ENCODE measurements at places on chromosomes 5 and 9. TPM values are rescaled to one million over a fixed set of nuclear protein-coding genes. Genes with fewer than 3 reads are reported as not detected.
A peak's percentile ranks its signal among the peaks of the same experiment; 100 is the strongest.

DNA sequence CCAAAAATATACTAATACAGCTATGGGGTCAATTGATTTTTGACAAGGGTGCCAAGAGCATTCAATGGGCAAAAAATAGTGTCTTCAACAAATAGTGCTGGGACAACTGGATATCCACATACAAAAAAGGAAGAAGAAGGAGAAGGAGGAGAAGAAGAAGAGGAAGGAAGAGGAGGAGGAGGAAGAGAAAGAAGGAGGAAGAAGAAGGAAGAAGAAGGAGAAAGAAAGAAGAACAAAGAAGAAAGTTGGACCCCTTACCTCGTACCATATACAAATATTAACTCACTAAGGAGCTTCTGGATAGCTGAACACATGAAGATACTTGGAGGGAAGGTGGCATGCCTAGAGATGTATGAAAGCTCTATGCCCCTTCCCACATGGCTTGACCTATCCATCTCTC lies 17.2 kb upstream of the DELE1 start:
- DNase-seq: no peak

DNA sequence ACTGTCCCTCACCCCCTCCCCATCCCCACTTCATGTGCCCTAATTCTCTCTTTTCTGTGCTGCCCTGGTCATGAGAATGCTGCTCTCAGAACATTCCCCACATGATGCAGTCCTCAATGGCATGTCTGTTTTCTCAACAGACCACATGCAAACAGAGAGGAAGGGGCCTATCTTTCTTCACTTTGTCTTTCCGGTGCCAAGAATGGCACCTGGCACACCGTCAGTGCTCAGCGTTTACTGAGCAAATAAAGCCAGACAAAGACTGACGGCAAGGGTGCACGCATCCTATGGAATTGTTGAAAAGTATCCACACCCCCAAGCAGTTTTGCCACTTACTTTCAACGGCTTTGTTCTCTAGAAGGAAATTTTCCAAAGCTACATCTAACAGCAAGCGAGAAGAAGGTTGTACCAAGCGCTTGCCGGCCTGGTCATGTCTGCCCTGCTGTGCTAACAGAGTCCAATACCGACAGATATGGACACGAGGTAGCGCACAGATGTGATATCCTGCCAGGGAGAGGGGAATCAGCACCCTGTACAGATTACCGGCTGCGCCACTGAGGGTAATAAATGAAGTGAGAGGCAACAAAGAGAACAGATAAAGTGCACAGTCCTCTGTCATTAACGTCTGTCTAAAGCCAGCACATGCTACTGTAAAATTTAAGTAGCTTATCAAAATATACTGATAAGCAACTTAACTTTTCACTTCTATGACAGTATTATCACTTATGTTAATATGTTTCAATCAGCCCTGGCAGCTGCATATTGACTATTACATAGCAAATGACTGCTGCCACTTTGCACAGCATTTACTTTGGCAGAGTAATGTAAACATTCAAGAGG lies 251.7 kb downstream of the DENND1A start:
- no peak for DNase-seq

- DNase-seq: no peak
Measured at GRCh38 chr5:54009828-54010227, 300.5 kb downstream of the ARL15 start.

- DNase-seq: no peak
Measured at GRCh38 chr9:97773723-97774122, 76.6 kb upstream of the XPA start.

- no peak for DNase-seq
Measured at GRCh38 chr5:35308421-35308820, 78.1 kb upstream of the PRLR start.

- no peak for DNase-seq
Measured at GRCh38 chr9:68852941-68853340, 147.9 kb downstream of the PIP5K1B start.

DNA sequence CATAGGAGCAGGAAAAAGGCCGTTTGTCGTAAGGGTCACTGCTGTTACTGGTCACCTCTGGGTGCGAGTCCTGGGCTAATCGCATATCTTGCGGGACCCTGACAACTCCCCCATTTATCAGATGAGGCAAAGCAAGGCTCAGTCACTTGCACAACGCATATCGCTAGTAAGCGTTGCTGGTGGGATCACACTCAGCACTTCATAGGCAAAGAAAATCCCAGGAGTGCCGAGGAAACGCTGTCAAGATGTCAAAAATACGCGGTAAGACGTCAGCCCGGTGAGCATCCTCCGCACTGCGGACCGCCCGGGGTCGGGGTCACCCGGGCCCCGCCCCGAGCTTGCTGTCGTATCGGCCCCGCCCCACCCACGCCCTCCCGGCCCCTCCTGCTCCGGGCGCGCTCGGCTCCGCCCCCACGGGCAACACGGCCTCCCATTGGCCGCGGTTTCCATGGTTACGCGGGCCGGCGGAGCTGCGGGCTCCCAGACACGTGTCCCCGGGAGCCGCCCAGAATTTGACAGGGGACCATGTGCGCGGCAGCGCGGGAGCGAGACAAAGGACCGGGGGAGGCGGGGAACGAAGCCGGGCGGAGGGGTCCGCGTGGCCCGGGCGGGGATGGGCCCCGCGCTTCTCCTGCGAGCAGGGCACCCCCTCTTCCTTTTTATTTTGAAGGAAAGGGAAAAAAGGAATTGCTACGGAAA lies 80.2 kb upstream of the IER5L start:
- DNase-seq: peak; percentile 70

GRCh38 chr5:136064510-136064909 lies 35.7 kb downstream of the TGFBI start:
- DNase-seq: no peak

DNA sequence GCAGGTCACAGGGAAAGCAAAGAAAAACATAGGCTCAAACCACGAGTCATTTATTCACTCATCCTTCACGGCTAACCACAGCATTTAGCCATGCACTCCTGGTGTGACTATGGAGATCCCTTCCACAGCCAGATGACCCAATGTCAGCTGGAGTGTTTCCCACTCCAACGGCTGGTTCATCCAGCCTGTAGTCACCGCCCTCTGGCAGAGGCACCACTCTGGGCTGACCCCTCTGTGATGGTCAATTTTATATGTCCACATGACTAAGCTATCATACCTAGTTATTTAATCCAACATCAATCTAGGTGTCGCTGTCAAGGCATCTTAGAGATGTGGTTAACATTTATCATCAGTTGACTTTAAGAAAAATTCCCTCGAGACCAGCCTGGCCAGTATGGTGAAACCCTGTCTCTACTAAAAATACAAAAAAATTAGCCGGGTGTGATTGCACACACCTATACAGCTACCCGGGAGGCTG lies 9.5 kb upstream of the PHF19 start:
- DNase-seq: no peak

DNA sequence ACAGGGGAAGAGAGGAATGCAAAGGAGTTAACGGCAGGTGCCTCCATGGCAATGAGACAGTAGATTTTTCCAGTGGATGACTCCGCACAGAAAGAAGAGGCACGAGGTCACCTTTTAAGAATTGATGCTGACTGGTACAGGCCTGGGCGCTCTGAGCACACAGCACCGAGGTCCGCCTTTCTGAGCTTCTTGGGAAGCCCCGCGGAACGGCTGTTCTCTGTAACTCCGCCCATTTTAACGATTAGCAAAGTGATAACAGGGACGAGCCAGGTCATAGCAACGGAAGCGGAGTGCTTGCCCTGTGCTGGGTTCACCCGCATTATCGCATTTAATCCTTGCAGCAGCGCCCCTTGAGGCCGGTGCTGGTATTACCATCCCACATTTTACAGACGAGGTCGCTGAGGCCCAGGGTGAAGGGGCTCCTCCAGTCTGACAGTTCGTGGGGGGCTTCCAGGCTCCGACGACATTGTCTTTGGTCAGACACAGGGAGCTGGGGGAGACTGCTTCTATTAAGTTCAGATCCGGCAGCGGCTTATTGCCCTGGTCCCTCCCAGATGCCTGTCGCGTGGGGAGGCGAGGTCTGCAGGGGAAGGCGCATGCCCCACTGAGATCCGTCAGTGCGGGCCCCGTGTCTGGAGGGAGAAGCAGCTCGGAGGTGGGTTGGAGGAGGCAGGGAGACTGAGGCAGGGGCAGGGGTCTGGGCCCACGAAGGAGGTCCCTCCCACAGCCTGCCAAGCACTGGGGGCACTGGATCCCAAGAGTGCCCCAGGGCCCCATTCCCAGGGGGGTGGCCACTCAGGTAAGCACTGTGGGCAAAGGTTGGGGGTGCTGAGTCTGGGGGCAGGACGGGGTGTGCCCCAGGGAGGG lies 22.3 kb upstream of the HMCN2 start:
- peak; percentile 61 for DNase-seq

DNA sequence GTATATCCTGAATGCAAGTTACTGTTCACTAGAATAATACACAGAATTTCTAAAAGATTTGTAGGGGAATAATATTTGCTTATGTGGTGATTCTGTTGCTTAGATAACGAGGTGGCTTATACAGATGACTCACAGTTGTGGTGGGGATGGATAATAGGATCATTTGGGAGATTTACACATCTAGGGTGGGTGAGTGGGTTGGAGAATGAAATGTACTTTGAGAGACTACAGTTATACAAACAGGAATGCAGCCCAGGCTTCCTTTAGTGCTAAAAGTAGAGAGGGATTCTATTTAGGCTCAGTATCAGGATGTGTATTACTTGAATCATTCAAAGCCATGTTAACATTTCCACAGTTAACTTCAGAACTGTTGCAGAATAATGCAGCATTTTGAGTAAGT lies 1.8 kb downstream of the CTXN3 start:
- no peak for DNase-seq

- DNase-seq: no peak
Measured at GRCh38 chr9:95189251-95190098, 128.0 kb downstream of the FANCC start.

DNA sequence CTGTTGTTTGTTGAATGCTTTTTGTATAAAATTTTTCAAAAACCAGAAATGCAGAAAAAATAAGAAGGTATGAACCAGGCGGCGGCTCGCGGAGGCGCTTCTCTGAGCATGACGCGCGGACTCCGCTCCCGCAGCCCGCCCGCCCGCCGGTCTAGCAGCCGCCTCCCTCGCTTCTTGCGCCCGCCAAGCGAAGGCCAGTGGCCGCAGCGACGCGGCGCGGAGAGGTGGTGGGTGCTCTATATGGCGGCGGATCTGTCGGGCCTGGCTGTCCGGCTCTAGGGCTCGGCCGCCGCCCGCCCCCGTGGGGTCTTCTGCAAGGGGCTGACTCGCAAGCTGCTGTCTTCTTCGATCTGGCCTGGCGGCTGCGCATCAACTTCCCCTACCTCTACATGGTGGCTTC lies 93.8 kb downstream of the ANKRD18A start:
- no peak for DNase-seq

DNA sequence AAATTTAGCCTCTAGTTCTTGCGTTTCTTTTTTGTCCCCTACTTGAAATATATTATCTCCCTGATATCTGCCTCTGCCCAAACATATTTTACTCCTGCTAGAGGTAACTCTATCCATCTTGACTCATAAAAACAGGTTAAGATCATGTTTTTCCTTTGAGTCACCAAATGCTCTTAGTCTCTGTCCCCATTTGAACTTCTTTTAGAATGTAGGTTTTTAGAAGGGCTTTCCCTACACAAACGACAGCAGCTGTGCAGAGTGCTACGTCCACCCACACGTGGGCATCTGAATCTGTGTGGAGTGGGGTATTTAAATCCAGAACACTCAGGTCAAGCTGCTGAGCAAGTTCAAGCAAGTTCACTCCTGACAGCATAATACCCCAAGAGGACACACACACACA lies 2.2 kb downstream of the HSD17B3 start:
- no peak for DNase-seq

DNA sequence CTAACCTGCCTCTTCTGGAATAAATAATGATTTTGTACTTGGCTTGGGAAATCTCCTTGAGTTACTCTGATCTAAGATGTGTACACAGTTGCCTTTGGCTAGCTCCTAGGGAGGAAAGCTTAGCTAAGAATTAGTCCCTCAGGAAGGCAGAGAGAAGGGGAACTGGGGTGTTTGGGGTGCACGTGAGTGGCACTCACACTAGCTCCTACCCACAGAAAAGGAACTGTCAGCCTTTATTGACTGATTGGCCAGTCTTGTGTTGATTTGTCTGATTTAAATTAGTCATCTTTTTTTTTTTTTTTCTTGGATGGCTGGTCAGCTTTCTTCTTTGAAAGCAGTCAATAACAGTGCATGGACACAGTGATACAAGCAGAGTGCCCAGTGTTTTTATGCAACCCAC lies 107.7 kb downstream of the DMRT2 start:
- no peak for DNase-seq

DNA sequence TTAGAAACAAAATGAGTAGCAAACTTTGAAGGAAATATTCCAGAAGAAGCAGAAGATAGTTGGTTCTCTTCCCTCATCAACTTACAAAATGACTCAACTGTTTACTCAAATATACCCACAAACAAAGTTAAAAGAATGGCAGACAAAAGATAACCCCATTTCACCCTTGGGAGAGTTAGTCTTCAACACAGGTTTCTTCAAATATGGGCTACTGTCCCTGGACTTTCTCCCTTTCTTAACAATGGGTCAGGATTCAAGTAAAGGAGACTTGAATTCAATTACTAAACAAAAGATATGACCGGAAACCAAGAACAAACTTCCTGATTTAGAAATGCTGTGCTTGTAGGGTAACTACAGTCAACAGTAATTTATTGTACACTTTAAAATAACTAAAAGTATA lies 14.2 kb downstream of the RFX3 start:
- no peak for DNase-seq

- no peak for DNase-seq
Measured at GRCh38 chr5:18944771-18945170, 1043.2 kb downstream of the CDH18 start.

GRCh38 chr5:148850836-148851235 lies 24.4 kb downstream of the ADRB2 start:
- no peak for DNase-seq

GRCh38 chr9:89788434-89788833 lies 183.6 kb downstream of the GADD45G start:
- no peak for DNase-seq

GRCh38 chr9:4168526-4168925 lies 131.3 kb downstream of the GLIS3 start:
- no peak for DNase-seq

DNA sequence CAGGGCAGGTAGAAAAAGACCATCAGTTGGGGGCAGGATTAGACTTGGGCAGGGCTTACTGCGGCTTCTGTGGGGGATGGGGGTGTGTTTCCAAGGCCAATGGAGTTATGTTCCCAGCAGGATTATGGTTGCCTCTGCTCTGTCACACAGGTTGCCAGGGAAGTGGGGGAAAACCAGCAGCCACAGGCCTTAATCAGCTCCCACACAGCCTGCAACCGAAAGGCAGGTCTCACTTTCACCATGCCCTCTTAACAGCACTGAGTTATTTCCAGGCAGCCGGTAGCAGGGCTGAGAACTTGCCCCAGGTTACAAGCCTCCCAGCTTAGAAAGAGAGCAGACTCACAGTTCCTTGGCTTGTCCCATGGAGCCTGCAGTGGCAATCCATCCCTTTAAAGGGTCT lies 205.5 kb downstream of the FGF10 start:
- DNase-seq: no peak

PCDHB9 gene
- total RNA-seq: 0.38 TPM

OR1Q1 gene
- total RNA-seq: not detected

CCNJL gene
- total RNA-seq: 0.34 TPM

CDKN2B gene
- total RNA-seq: 52.1 TPM

SLC6A19 gene
- total RNA-seq: not detected

PAPPA gene
- 2.2 TPM for total RNA-seq

SMAD5 gene
- 43.3 TPM for total RNA-seq

SLC6A3 gene
- not detected for total RNA-seq

RNF208 gene
- total RNA-seq: 10.2 TPM

TMEM174 gene
- total RNA-seq: not detected

FYB1 gene
- total RNA-seq: 1.5 TPM

CDC20B gene
- not detected for total RNA-seq

RNF224 gene
- total RNA-seq: not detected

PCSK1 gene
- 1.4 TPM for total RNA-seq

PRUNE2 gene
- 4.1 TPM for total RNA-seq

PRPF4 gene
- total RNA-seq: 20.2 TPM

NR5A1 gene
- total RNA-seq: not detected

EGR1 gene
- 37.5 TPM for total RNA-seq
